ENCODE measurements at places on chromosomes 4 and X.

DNA sequence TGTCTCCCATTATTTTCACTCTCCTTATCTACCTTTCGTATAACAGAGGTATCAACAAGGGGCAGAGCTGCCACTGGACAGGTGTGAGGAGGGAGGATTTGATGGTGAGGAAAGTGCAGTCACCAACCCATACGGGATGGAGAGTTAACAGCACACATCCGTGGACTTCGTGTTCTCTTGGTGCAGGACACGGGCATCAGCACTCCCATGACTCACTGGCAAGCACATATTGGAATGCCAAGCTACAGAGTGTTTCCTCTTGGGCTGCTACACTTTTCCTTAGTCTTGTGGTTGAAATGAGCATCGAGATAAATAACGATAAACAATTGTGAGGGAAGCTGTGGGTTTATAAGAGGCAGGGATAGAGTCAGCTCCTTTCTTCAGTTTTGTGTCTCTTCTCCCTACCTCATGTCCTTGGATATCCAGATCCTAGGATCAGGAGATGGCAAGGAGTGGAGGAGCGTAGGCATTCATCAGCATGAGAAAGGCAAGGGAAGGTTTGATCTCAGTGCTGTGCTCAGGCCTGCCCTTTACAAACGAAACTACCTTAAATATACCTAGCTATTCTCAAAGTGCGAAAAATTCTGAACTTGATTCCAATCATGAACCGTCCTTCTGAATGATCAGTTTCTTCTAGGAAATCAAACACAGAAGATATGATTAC lies 96.3 kb downstream of the ZNF827 start:
- no peak for DNase-seq

GRCh38 chrX:115284877-115285276 lies 4.6 kb upstream of the LUZP4 start:
- no peak for DNase-seq

DNA sequence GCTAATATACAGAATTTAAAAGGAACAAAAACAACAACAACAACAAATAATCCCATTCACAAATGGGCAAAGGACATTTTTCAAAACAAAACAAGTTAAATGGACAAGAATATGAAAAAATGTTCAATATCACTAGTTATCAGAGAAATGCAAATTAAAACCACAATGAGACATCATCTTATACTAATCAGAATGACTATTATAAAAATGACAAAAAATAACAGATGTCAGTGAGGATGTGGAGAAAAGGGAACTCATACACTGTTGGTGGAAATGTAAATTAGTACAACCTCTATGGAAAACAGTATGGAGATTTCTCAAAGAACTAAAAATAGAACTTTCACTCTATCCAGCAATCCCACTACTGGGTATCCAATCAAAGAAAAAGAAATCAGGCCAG lies 92.6 kb downstream of the KIT start:
- DNase-seq = no peak

DNA sequence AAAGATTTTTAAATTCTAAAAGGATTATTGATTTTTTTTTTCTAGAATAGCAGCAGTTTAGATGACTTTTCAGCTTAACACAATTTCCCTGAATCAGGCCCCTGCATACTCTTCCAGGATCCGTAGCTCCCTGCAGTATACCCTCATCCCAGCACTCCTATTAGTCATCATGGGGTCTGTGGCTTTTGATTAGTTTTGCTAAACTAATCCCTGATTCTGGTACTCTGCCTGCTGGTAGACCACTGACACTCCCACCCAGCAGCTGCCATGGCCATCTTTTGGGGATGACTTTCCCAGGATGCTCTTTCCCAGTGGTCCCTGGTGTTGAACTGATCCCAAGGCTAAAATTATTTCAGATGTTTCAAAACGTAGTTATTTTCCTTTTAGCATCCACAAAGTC lies 802.0 kb downstream of the RAPGEF2 start:
- DNase-seq = no peak

DNA sequence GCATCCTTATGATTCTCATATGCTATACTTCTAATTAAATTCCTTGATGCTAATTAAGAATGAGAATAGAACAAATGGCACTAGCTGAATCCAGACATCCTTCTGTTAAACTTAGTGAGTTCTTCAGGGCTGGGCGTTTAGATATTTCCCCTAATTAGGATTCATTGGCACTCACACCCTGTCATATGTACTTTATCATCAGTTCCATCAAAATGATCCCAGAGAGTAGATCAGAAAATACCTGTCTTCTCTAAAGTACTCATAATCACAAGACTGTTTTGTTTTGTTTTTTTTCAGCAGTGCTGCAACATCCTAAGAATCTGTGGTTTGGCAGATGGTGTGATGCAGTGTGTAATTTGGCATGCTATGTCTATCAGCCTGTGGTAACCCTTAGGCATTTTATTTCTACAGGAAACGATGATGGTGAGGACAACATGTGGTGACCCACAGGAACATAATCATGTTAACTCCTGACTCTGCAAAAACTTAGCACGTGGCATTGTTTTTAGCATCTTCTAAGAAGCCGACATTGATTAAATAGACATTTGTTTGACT lies 2528.4 kb downstream of the ARAP2 start:
- DNase-seq = no peak

DNA sequence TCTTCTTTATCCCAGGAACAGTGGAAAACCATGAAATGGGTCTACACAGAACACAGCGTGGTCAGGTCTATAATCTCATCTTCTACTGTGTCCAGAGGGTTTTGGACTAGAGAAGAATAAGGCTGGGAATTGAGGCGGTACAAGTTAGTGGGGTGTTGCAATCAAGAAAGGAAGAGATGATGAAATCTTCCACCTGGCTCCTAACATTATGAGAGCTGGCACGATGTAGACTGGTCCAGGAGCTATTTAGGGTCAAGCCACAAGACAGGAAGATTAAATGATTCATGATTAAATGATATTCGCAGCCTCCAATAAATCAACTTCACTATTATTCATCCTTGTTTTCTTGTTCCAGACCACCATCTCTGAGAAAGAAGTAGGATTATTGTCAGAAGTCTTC lies 88.0 kb downstream of the ARSF start:
- no peak for DNase-seq

GRCh38 chr4:155789391-155789790 lies 30.6 kb downstream of the GUCY1B1 start:
- no peak for DNase-seq

DNA sequence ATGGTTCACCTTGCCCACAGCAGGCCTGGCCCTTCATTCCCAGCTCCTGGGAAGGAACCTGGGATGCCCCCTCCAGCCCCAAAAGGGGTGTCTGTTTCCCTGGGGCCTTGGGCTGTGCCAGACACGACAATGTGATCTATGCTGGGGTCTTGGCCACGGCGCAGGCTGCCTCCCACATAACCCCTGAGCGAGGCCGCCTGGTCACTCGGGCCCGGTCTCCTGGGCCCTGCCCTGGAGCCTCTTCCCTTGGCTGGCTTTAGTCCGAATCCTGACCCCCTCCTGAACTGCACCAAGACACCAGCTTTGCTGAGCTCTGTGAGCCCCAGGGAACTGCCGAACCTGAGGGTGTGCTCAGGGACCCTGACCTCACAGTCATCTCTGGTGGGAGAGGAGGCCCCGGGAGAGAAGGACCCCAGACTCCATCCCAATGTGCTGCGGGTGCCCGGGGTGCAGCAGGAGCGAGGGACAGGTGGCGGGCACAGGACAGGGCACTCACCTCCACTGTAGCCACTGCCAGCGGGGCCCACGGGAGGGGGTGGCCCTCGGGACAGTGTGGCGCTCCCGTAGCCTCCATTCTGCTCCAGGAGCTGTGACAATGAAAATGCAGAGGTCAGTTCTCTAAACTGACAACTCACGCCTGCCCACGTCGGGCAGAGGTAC lies 42.0 kb downstream of the GAK start:
- no peak for DNase-seq

DNA sequence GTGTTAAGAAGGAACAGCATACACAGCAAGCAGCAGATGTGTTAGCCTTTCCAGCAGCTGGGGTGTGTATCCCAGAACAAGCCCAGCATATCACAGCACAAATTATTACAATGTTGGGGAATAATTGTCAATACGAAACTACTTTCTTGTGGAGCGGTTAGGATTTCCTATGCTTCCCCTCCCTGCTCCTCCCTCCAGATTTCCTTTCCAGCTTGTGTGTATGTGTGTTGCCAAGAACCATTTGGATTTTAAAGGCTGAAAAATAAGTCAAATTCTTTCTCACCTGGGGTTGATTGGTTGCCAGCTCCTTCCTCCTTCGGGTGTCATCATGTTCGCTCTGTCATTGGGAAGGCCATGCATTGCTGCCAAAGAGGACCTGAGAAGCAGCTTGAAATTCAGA lies 178.2 kb upstream of the FRMPD4 start:
- no peak for DNase-seq

DNA sequence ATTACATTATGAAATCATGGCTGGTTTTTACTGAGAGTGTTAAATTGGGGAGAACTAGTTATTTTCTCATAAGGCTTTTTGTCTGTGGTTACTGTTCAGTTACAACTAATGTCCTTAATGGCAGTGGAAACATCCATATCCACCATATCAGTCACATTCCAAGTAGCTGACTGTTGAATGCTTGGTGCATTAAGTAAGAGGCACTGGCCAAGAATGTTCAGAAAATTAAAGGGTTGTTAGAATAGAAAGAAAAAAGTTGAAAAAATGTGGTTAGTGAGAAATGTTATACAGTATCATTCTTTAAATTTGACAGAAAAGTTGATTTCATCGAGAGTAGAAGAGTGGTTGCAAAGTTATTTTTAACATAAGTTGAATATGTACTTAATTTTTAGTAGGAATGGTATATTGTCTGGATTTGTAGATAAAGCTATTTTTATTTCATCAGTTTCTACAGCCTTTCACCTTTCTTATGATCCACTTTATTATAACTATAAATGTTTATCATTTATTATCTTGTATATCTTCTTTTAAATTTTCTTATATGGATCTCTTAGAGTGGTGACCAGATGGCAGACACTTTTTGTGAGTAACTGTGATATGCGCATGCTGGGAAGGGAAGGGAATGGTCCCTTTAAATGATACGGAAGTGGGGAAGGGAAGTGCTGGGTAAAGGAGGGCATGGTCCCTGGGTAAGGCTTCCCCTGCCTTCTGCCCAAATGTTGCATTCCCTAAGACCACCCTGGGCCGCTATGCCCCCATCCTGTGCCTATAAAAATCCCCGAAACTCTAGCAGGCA lies 2407.1 kb downstream of the ARAP2 start:
- no peak for DNase-seq

- DNase-seq = no peak
These were observed 411.9 kb downstream of the GPAT3 start for GRCh38 chr4:83947830-83948193.

GRCh38 chrX:17495052-17495451 lies 120.1 kb downstream of the NHS start:
- DNase-seq = peak; percentile 22

DNA sequence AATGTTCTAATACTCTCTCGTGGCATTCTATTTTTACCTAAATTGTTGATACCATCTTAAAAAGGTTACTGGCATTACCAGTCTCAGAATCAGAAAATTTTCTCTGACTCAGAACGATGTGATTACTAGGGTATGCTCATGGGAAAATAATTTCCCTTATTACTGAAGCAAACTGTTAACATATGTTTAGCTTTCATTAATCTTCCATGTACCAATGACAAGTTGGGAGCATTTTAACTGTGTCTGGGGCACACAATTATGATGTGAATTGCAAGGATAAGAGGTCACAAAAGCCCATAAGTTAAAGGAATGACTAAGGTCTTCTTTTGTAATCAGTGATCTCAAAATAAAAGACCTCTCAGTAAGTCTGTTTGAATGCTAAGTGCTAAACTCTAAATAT lies 1254.6 kb downstream of the PCDH18 start:
- no peak for DNase-seq

DNA sequence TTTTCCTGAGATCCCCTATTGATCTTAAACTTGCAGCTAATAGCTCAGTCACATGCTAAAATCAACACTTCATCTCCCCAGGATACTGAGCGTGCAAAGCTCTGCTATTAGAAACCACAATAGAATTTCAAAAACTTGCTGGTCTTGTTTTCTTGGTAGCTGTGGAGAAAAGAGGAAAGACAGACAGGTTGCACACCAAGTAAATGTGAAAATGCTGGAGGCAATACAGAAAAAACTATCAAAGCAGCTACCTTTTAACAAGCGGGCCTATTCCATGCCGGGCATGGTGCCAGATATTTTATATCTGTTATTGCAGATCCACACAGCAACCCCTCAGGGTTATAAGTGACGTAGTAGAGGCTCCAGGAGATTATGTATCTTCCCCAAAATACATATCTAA lies 171.9 kb downstream of the DCTD start:
- DNase-seq = peak; percentile 80

- no peak for DNase-seq
These were observed 51.2 kb upstream of the RBMXL3 start for GRCh38 chrX:115138040-115138439.
